ENCODE measurements at places on chromosomes 4 and X.

DNA sequence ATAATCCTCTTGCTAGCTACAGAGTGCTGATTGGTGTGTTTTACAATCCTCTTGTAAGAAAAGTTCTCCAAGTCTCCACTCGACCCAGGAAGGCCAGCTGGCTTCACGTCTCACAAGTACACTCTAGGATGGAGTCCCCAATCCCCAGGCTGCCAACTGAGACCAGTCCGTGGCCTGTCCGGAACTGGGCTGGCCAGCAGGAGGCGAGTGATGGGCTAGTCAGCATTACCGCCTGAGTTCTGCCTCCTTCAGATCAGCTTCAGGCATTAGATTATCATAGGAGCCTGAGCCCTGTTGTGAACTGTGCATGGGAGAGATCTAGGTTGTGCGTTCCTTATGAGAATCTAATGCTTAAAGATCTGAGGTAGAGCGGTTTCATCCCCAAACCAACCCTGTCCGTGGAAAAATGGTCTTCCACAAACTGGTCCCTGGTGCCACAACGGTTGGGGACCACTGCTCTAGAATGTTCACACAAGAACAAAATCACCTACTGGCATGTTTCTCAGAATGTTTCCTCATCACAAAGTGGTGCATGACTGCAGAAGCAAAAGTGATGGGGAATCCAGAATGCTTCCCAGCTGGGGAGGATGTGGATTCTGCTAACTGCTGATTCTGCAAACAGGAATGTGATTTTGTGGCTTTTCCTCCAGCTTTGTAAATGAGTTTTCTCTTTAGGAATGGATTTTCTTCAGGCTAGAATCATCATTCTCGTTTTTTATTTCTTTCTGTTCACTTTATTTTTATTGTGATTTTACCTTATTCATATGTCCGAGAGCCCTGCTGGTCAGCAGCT lies 40.9 kb downstream of the SEPTIN11 start:
- DNase-seq = no peak

DNA sequence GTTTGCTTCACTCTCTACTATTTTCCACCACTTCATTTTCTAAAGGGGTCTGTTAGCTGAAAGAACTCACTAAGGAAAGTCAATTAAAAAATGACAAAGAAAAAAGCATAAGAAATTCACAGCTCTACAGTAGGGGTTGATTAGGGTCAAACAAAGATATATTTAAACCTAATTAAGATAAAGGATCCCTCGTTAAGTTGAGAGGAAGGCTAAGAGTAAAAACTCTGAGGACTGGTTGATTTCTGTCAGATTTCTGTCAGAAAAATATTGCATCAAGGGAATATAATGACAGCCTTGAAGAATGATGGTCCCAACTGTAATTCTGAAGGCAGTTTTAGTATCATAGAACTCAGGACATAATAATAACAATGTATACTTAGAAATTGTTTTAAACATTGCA lies 218.0 kb downstream of the QDPR start:
- DNase-seq = no peak

DNA sequence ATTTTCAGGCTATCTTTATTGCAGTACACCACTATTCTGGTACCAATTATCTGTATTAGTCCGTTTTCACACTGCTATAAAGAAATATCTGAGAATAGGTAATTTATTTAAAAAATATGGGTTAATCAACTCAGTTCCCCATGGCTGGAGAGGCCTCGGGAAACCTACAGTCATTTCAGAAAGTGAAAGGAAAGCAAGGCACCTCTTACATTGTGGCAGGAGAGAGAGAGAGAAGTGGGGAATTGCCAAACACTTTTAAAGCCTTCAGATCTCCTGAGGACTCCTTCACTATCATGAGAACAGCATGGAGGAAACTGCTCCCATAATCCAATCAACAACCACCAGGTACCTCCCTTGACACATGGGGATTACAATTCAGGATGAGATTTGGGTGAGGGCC lies 54.7 kb downstream of the AMER1 start:
- DNase-seq = no peak

GRCh38 chr4:143023239-143023918 lies 161.3 kb upstream of the USP38 start:
- DNase-seq = no peak

DNA sequence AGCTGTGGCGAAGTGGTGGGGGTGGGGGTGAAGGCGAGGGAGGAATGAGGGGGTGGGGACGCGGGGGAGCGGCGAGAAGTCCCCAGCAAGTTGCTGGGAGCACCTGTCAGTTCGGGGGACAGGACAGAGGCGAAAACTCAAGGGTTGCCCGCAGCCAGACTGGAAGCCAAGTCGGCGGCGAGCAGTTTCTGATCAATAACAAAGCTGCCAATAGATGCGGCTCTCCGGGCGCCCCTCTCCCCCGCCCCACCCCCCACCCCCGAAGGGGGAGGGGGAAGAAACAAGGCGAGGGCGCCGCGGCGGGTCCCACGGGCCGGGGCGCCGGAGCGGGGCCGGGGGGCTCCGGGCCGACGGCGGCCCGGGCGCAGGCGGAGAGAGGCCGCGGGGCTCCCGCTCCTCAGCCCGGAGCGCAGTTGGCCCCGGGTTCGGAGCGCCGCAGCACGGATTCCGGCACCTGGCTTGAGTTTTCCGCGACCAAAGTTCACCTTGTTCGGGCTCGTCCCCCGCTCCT lies 379 bp downstream of the PDGFC start:
- no peak for DNase-seq

GRCh38 chr4:75834772-75835154 lies 67.5 kb downstream of the PPEF2 start:
- no peak for DNase-seq

- DNase-seq = no peak
Observed at GRCh38 chr4:152680988-152681603, 1.3 kb upstream of the TMEM154 start.

- no peak for DNase-seq
Observed at GRCh38 chr4:98448908-98449307, 187.7 kb downstream of the RAP1GDS1 start.

DNA sequence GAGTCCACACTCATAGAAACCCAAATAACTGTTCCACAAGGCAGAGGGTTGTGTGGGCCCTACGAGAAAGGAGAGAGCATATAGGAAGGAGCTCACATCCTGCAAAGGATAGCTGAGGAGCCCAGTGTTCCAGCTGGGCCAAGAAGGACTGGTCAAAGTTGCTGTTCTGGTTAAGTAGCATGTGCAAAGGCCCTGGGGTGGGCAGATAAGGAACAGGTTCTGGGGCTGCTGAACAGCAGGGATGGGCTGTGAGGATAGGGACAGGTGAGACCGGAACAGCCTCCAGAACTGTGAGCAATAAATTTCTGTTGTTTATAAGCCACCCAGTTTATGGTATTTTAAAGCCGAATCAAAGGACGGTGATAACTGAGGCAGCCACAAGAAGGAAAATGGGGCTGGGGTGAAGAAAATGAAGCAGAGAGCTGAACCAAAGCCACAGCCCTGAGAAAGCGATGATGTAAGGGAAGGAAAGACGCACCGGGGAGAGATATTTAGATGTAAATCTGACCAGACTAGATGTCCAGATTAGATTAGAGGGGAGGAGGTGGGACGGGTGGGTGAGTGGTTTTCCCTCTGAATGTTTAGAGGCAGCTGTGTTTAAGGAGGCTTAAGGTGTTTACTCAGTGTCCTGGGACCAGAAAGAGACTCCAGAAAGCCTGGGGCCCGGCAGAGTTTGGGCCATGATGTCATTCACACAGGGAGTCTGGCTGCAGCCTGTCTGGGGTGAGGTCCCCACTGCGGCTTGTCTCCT lies 180.8 kb upstream of the BCOR start:
- DNase-seq = no peak

- no peak for DNase-seq
Observed at GRCh38 chr4:69584135-69584534, 55.3 kb downstream of the UGT2A2 start.

All from stimulated activated CD4-positive, alpha-beta T cell treated with anti-CD3 and anti-CD28 coated beads, Interleukin-4, amount 100 ng/mL, for 4 hours (primary cell).